Hippocampal formation (tissue), 2 donors: ENCODE measurements at places on chromosomes 5 and 9.

- DNase-seq, result no peak
Observed at GRCh38 chr9:29214690-29215253, 1641.5 kb upstream of the C9orf72 start.

DNA sequence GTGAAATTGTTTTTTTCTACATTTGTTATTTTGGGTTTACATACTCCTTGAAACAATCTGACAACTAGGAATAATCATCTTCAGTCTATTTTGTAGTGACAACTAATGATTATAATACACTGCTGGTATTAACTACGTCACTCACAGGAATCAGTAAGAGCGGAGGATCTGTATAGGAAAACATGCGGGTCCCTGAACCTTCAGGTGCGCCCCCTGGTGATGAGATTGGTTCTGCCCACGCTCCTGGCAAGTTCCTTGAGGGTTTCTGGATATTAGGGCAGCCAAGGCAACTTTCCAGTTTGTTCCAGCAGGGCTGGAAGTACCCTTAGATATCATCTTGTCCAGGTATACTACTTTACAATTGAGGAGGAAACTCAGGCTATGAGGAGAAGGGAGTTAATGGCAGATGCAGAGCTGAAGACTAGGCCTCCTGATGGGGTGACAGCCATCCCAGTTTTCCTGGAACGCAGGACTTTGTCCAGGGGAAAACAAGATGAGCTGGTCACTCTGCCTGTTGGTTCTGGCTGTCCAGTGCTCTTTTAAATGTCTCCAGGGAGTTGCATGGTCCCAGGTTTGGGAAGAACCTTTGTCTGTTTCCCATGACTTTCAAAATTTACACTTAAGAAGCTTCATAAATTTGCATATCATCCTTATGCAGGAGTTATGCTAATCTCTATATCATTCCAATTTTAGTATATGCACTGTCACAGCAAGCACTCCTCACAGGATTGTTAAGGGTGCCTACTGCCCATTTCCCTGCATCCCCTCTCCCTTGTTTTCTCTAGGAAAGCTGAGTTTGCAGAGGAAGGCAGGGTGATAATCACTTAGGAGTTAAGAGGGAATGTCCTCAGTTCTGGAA, 14.9 kb upstream of the WNT8A start:
- peak; percentile 21 for DNase-seq

GRCh38 chr5:115170929-115171510, 1.3 kb upstream of the TRIM36 start:
- no peak for DNase-seq

DNA sequence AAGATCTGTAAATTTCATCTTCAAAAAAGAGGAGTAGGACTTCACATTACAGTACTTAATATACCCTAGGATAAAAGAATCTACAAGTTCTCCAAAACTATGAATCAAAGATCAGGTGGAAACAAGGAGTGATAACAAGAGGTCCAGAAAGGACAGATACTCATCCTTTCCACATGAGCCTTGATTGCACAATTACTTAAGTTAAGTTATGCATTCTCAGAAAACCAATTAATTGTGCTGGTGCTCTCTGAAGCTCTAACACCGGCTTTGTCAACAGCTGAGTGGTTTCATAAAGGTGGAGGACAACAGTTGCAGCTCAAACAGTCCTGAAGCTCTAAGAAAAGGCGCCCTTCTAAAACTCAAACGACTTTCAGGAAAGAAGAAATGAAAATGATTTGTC, 251.9 kb downstream of the BNC2 start:
- DNase-seq, result no peak

- no peak for DNase-seq
Observed at GRCh38 chr5:53023969-53024368, 34.8 kb downstream of the ITGA2 start.

DNA sequence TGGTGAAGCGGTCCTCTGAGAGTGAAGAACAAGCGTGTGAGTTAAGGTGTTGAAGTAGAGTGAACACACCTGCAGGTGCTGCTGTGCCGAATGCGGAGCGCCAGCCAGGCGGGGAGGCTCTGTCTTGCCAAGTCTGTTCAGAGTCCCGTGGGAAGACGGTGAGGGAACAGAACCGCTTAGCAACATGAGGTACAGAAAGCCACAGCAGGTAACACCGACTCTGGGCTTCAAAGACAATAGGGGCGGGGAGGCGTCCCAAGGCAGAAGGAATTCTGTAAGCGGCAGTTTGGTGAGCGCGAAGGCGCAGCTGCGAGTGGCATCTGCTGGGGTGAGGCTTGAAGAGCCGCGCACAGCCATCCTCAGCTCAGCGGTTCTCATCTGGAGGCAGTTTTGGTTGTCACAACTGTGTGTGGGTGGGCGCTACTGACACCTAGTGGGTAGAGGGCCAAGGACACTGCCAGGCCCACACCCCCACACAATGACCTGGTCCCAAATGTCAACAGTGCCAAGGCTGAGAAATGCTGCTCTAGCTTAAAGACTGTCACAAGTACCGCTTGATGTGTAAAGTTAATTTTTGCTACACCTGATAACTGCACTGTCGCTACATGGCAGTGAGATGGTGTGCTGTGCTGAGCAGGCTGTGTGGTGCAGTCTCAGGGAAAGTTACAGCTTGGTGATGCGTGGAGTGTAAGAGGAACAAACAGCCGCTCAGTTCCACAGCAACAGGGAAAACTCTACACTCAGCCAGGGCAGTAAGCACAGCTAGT, 67.4 kb upstream of the TBC1D9B start:
- DNase-seq, result no peak

DNA sequence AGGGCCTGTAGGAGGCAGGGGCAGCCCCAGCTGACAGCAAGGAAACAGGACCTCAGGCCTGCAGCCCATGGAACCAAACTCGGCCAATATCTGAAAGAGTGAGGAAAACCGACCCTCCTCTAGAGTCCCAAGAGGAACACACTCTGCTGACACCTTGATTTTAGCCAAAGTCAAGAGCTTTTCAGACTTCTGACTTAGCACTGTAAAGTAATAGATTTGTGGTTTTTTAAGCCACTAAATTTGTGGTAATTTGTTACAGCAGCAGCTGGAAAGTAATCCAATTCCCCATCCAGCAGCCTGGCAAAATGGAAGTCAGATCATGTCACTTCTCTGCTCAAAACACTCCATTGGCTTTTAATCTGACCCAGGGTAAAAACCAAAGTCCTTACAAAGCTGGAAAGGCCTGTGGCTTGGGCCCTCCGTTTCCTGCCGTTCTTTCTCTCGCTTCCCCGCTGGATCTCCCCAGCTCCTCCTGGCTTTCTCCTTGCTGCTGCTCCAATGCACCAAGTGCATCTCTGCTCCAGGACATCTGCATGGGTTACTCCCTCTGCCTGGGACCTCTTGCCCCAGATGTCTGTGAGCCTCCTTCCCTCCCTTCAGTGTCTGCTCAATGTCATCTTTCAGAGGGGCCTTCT, 79.0 kb downstream of the C5orf15 start:
- DNase-seq, result no peak
